ENCODE measurements at places on chromosomes 4 and X. TPM values are rescaled to one million over a fixed set of nuclear protein-coding genes. Genes with fewer than 3 reads are reported as not detected.
A peak's percentile ranks its signal among the peaks of the same experiment; 100 is the strongest.

Gene FHIP1A
- 0.18 TPM for total RNA-seq

Gene GPC3
- not detected for total RNA-seq

GRCh38 chr4:36189511-36190226 is 54.6 kb downstream of the ARAP2 start:
- no peak for DNase-seq

Gene TLL1
- total RNA-seq = not detected

DNA sequence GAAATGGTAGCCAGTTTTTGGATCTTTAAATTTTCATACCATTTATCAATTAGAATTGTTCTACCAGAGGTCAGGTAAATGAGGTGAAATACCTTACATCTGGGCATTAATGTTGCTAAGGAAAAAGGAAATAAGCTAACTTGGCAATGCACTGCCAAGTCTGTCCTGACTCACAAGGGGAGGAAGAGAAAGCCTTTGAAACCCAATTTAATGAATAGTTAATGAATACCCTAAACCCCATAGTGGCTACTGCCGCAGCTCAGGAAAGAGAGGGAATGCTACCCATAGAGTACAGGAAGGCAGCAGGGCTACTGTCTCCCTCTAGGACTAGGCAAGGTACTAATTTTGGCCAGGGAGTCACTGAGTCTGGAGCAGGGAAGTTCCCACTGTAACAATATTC is 16.8 kb upstream of the DHX15 start:
- no peak for DNase-seq

Gene MGAT4D
- total RNA-seq = not detected

- DNase-seq = no peak
These were observed 46.0 kb upstream of the CLNK start for GRCh38 chr4:10730590-10730989.

Gene VCX2
- total RNA-seq = not detected

GRCh38 chr4:26127851-26128337 is 192.9 kb upstream of the RBPJ start:
- no peak for DNase-seq

DNA sequence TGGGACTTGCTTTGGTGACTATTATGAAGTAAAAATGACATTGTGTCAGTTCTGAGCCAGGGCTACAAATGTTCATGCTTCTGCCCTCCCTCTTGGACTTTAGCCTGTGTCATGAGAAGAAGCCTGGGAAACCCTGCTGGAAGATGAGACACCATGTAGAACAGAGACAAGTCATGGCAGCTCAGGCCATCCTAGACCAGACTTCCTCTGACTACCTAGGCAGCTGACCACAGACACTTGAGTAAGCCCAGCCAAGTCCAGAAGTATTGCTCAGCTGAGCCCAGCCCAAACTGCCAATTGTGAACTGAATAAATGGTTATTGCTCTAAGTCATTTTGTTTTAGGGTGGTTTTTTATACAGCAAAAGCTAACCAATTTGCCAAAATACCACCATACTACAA is 467.6 kb upstream of the CNKSR2 start:
- DNase-seq = no peak

Gene FGB
- total RNA-seq = not detected

- DNase-seq = no peak
These were observed 181.2 kb upstream of the PPP3CA start for GRCh38 chr4:101528526-101528925.

DNA sequence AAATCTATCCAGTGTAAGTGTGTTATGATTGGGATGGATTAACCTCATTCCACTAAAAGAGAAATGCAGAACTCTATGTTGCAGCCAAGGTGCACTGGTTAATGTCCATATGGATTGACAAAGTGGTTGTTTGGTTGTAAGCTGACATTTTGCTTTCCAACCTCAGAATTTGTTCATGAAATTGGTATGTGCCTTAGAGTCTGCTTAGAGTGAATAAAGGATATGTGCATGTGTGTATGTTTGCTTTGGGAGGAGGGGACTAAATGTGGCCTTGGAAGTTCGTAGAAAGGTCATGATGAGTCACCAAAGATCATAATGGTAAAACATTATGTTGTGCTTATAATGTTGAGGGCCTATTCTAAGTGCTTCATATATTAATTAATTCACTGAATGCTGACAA is 44.1 kb upstream of the MBNL3 start:
- peak; percentile 11 for DNase-seq

- DNase-seq = no peak
These were observed 3.3 kb downstream of the NKX6-1 start for GRCh38 chr4:84495794-84496261.

GRCh38 chr4:108355186-108355901 is 186.6 kb upstream of the LEF1 start:
- DNase-seq = no peak

GRCh38 chr4:38832624-38833528 is 23.7 kb downstream of the TLR6 start:
- no peak for DNase-seq

Gene STPG2
- total RNA-seq = not detected

DNA sequence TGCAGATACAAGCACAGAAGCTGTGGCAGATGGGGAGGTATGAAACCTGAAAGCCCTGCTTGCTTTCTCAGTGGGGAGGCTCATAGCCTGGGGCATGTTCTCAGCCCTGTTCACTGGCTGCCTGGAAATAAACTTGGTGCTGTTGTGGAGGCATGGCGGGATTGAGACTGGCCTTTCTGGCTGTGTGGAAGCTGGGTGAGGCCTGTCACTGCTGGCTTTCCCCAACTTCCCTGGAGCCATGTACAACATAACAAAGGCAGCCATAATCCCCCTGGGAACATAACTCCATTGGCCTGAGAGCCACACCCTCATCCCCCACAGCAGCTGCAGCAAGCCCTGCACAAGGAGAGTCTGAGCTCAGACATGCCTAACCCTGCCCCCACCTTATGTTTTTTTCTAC is 237.7 kb upstream of the TLL1 start:
- no peak for DNase-seq

Gene PNMA5
- total RNA-seq = not detected

DNA sequence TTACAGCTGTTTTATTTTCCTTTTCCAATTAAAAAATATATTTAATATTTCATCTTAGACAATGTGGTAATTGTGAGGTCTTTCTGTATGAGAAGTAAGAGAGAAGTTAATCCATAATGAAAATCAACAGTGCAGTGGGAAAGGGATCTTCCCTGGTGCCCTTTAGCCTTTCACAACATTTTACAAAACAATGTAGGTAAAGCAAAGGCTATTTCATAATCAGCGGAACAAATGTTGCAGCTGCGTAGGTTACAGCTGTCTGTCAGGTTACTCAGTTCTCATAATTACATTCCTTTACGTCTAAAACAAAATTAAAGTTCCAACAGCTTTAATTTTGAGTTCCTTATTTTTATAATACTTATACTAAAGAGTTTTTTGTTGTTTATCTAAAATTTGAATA is 22.8 kb upstream of the VCX3A start:
- DNase-seq = no peak

DNA sequence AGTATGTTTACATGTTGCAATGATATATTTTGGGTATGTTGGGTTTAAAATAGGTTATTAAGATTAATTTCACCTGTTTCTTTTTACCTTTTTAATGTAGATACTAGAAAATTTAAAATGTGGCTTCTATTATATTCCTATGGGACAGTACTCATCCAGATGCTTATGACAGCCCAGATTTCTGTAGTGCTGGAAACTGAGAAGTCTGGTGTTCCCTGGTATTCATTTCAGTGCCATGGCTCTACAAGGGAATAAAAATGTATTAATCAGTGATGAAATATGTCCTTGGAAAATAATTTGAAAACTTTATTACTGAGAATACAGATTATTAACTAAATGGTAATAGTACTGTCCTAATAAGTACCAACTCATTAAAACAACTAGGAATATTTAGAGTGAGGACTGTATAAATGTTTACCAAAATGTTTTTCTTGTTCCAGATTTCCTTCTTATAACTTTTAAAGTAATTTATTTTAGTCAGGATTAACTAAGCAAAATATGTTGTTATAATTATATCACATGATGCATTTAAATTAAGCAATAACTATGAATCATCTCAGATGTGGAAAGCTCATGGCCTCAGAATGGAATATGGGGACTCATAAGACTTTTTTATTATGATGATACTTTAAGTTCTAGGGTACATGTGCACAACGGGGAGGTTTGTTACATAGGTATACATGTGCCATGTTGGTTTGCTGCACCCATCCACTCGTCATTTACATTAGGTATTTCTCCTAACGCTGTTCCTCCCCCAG is 25.3 kb downstream of the ARHGAP24 start:
- no peak for DNase-seq

GRCh38 chr4:647481-647880 is 22.1 kb downstream of the PDE6B start:
- no peak for DNase-seq

- no peak for DNase-seq
These were observed 208.4 kb downstream of the RBM46 start for GRCh38 chr4:154989511-154989910.

Gene ARHGEF6
- 3.1 TPM for total RNA-seq

Gene HMX1
- total RNA-seq = not detected

DNA sequence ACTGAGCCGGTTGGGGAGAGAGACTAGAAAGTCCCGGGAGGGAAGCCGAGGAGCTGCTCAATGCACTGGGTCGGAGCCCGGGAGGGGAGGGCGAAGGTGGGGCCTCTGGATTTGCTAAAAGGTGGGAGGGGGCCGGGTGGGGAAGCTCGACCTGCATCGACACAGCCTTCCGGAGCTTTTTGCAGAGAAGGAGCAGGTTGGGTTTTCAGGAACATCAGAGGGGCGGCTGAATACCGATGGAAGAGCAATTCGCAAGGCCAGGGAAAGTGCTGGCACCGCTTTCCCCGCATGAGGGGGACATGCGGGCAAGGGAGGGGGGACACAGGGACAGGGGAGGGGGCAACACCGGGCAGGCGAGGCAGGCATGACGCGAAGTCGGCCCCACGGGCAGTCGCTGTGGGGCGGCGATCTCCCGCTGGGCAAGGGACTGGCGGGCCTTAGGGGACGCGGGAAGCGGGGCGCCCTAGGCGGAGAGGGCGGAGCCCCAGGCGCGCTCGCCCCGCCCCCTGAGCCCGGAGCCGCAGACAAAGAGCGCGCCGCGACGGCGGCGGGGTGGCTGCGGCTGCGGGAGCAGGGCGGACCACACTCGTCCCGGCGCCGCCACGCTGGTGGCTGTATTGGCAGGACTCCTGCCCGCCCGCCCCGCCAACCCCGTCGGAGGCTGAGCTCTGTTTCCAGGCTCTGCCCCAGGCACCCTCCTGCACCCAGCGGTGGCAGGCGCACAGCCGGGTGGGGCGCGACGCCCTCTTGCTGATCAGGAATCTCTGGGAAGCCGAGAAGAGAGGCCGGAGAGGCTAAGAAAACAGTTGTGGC is 11.6 kb downstream of the PDZD4 start:
- DNase-seq = no peak

DNA sequence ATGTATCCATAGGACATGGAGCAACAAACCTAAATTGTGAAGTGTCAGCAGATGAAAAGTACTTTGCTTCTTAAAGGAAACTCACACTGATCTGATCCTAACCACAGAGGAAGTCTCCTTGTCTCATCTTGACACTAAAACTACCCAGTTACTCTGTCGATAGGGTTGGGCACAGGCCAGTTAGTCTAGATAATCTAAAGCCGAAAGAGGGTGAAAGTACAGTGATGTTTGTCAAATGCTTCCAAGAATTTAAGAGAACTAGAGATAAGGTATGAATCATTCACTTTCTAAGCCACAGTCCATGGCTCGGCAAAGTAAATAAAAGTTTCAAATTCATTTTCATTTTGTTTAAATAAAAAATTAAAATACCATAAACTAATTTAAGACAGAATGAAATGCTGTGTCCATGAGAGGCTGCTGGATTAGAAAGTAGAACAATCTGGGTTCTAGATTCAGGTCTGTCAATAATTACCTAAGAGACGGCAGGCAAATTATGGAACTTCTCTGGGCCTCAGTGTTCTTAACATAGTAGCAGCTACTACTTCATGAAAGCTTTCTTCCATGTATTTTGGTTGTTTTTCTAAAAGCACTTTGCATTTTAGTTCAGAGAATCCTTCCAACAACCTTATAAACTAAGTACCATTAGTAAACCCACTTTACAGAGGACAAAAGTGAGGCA is 176.7 kb downstream of the LDB2 start:
- DNase-seq = peak; percentile 89

DNA sequence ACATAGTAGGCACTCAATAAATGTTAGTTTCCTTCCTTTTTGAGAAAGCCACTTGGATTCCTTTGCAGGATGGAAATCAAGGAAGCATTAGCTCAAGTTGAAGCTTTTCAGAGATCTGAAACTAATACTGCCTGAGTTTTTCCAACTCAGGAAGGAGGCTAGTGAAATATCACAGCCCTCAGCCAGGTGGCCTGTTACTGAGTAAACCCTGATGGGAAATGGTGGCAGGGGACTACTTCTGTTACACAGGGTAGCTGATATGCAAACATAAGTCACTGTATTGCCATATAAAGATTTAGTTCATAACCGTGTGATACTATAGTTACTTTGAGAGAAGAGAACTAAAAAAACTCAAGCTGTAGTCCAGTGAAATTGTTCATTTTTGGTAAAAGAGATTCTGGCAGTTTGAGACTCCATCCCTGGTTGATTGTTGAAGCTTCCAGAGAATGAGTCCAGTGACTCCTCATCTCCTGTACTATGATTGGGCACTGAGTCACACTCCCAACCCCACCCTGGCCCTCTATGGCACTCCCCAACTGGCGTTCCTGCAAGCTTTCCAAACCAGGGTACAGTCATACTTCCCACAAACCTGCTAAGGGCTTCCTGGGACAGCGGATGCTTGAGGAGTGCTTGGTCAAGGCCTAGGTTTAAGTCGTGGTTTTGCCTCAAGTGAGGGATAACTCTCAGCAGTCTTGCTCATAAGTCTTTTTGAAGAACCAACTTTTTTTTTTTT is 81.8 kb downstream of the MID1IP1 start:
- DNase-seq = peak; percentile 90

All from IMR-90 (cell line).